ENCODE measurements at places on chromosomes 4 and X.

DNA sequence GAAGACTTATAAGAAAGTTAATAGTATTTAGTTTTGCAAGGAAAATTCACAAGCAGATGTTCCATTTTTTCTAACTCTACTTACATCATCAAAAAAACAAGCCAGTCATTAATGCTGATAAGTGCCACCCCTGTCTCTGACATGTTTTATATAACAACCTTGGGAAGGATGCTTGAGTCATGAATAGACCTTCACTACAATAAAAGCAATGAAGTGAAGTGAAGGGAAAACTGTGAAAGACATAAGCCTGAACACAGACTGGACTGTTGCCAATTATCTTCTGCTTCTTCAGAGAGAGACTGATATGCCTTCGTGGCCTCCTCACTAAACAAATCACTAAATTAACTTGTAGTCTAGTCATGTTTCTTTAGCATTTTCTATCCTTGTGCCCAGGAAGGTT, 353.2 kb downstream of the PDHA2 start:
- DNase-seq = no peak

- no peak for DNase-seq
Measured at GRCh38 chrX:13688384-13688957, 457 bp upstream of the RAB9A start.

- no peak for DNase-seq
Measured at GRCh38 chr4:173767650-173768049, 237.6 kb upstream of the HAND2 start.

DNA sequence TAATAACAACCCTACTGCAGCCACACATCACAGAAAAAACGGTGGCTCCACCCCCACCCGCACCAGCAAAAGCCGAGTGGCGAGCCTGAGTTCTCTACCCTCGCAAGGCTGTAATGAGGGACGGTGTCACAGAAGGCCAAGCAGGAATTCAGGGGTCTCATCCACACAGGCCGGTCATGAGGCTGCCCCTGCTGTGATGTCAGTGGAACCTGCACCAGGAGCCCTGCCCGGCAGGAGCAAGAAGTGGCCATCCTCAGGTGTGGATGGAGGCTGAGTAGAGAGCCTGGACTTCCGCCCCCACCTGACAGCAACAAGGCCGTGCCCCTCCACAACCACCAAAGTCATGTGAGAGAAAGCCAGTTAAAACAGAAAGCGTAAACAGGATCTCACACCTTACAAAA, 20.6 kb downstream of the LYAR start:
- DNase-seq = no peak

GRCh38 chr4:48591372-48591771, 101.3 kb downstream of the ZAR1 start:
- DNase-seq = no peak

DNA sequence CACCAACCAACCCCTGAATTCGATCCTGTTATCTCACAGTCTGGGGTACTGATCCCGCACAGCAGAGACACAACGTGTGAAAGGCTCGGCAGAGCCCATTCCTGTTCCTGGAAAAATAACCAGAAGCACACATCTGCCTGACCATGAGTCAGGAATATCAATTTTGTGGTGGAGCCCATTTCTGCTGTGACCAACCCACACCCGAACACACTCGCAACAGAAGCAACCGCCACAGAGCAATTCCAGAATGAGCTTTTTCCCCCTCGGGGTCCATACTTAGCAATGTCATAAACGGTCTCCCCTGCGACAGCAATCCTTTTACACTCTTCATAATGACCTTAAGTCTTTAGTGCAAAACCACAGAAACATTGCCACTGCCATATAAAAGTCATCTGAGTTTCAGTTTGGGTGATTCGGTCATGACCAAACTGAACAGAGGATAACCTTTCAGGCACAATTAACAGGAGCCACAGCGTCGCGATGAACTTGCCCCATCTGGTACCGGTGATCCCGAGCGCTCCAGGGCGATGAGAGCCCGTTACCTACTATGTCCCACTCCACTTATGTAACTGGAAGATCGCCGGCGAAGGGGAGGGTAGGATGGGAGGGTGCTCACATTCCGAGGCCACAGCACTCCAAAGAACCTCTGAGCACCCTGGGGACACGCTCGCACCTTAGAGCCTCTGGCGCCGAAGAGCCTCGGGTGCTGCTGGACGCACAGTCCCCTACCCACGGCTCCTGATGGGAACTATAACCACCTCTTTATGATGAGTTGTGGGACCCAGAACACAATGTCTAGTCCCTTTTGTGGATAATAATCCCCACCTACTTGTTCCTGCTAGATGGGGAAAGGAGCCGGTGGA, 1.1 kb downstream of the MECP2 start:
- peak; percentile 17 for DNase-seq

- no peak for DNase-seq
Measured at GRCh38 chr4:36242629-36243354, 1.5 kb downstream of the ARAP2 start.

All from fibroblast of skin of back (primary cell).